Stimulated activated CD4-positive, alpha-beta T cell treated with anti-CD3 and anti-CD28 coated beads, Interleukin-1b, Interleukin-23, amount 100 ng/mL, for 4 hours (primary cell): ENCODE measurements at places on chromosomes 6 and 20.

DNA sequence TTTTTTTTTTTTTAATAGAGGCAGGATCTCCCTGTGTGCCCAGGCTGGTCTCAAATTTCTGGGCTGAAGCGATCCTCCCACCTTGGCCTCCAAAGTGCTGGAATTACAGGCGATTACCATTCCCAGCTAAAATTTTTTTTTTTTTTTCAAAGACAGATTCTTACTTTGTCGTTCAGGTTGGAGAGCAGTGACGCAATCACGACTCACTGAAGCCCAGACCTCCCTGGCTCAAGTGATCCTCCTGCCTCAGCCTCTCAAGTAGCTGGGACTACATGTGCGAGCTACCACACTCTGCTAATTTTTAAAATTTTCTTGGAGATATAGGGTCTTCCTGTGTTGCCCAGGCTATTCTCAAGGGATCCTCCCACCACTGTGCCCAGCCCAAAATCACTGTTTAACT lies 58.0 kb upstream of the MYO6 start:
- DNase-seq: no peak

DNA sequence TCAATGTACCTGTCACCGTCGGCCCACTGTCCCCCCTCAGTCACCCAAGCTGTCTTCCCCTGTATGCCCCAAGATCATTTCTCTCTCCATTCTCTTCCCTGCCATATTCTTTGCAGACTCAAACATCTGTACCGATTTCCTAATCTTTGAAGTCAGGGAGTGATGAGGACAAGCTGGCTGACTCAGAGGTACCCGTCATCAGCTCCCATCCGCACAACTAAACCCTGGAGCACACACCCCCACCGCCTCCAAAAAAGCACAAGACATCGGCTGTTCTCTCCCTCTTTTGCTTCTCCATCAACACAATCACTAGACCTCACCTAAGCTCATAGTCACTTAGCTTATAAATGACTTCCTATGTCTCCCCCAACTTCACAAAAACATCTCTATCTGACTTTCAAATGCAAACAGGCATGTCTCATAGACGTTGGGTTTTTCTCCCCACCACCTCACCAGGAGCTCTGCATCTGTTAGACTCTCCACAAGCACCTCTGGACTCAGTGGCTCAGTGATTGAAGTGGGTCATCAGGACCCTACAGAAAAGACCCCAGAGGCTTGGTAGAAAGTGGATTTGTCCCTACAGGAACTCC lies 11.5 kb upstream of the NFATC2 start:
- no peak for DNase-seq

GRCh38 chr6:21033084-21033483 lies 498.8 kb downstream of the CDKAL1 start:
- DNase-seq: no peak

DNA sequence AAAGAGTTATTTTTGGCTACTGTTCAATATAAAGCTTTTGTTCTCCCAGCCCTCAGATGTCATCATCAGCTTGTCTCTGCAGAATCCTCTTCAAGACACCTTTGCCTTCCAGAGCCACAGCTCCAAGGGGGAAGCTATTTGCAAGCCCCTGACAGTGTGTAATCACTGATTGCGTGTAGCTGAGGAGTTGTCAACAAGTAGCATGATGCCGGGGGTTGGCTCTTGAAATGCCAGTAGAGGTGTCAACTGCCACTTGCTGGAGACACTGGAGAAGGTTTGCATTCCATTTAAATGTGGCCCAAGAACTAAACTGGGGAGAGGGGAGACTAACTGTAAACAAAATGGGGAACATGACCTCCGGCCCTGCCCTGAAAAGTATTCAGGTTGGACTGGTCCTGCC lies 44.3 kb upstream of the PDYN start:
- DNase-seq: no peak
